ENCODE measurements at places on chromosomes 13 and 19.

- DNase-seq = no peak
Observed at GRCh38 chr13:33642374-33643065, 175.4 kb upstream of the RFC3 start.

DNA sequence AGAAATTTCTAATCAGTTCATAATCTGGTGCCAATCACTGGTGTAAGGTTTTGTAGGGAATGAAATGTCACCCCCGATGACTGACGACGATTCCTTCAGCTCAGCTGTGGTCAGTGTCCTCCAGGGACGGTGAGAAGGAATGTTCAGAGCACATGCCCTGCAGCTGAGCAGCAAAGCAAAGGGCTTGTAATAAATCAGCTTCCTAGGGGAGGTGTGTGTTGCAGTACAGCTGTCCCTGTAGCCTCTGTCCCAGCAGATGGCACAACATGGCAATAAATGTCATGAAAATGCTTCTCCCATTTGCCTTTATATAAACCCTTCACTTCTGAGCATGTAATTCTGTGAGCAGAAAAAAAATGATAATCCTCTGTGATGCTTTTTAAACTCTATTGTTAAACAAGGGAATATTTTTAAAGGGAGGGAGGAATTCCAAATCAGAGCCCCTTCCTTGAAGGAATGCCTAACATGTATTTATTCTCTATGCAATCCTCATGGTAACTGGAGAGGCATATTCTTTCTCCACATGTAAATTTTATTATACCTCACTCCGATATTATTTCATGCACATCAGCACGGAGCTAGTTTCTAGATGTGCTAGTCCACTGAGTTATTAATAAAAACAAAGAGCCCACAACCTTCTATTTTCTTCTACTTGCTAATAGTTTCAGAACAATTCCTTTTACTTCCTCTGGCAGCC, 102.5 kb downstream of the FAM216B start:
- DNase-seq = peak; percentile 39

- no peak for DNase-seq
Observed at GRCh38 chr13:41678848-41679247, 221.5 kb downstream of the RGCC start.

- DNase-seq = no peak
Observed at GRCh38 chr13:74825152-74825937, 656.6 kb downstream of the TBC1D4 start.

Data from DMS 273 treated with DMSO at 0.1 percent for 48 hours (cell line).